ENCODE measurements at places on chromosomes 3 and 15.

DNA sequence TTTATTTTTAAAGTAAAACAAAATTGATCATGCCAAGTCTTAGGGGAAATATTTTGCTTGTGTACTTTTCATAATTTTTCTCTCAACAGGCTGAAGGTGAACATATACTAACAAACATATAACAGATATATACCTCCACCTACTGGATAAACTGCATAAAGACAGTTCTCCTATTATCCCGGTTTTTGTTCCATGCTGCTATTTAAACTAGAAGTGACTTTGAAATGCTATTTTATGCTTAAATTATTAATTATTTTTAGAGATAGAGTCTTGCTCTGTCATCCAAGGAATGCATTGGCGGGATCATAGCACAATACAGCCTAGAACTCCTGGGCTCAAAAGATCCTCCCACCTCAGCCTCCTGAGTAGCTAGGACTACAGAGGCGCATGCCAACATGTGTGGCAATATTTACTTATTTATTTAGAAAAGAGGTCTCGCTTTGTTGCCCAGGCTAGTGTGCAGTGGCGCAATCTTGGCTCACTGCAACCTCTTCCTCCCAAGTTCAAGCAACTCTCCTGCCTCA, 49.8 kb downstream of the ST3GAL6 start:
- no peak for DNase-seq

- DNase-seq: no peak
Observed at GRCh38 chr3:81500039-81500438, 261.4 kb downstream of the GBE1 start.

GRCh38 chr3:66442254-66443117, 58.3 kb downstream of the LRIG1 start:
- DNase-seq: no peak

DNA sequence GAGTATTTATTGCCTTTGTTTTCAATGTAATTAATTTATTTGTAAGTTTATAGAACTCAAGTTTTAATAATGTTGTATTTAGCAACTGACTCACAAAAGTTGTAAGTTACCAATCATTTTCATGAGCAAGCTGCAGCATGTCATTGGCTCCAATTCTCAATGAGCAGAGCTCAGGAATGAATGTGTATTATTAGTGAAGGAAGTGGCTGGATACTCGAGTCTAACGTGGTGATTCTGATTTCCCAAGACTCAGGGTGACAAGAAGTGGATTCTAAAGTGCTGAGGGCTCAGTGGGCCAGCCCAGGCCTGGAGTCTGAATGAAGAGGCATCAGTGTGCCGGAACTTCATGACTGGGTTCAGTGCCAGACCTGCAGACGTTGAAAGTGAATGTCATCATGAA, 39.6 kb downstream of the CLDN11 start:
- no peak for DNase-seq

DNA sequence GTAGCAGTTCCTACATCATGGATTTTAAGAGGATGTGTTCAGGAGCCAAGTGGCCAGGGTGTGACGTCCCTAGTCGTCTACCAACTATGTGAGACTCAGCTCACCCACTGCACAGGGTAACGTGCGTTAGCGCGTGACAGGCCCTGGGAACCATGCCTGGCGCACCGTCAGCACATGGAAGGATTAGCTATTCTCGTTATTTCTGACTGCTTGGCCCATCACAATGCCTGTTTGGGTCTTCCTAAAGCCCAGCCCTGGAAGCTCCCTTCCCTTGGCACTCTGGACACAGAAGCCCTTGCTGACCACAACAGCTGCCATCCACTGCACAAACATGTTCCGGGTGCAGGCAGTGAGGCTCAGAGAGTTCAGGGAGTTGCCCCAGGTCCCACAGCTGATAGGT, 91.0 kb upstream of the RPL32 start:
- no peak for DNase-seq

DNA sequence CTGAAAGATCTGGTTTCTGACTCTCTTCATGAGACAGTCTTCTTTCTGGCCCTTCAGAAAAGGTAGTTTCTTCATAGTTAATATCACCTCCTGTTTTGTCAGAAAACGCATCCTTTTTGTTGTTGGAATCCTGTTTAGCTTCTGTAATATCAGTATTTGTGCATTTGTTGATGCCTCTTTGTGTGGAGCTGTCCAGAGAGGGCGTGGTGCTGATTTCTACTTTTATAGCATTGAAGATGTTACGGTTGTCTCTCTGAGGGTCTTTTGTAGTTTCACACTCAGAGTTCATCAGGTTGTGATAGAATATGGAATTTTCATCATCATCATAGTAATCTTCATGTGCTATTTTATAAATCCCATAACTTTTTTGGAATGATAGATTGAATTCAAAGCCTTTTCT, 8.9 kb downstream of the GPR149 start:
- DNase-seq: no peak

- peak; percentile 8 for DNase-seq
Observed at GRCh38 chr3:15899388-15899787, 101.6 kb upstream of the ANKRD28 start.

DNA sequence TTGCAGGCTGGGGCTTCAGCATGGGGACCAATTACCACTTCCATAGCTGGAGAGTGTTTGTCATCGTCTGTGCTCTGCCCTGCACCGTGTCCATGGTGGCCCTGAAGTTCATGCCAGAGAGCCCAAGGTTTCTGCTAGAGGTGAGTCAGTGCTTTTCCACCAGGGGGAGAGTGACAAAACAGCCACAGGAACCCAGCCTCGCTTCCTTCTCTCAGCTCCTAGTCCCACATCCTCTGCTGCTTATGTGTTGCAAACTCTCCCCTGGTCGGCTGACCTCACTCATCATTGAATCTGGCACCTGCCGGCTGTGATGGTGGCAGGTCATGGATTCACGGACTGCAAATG, 158.3 kb downstream of the SV2B start:
- DNase-seq: no peak

DNA sequence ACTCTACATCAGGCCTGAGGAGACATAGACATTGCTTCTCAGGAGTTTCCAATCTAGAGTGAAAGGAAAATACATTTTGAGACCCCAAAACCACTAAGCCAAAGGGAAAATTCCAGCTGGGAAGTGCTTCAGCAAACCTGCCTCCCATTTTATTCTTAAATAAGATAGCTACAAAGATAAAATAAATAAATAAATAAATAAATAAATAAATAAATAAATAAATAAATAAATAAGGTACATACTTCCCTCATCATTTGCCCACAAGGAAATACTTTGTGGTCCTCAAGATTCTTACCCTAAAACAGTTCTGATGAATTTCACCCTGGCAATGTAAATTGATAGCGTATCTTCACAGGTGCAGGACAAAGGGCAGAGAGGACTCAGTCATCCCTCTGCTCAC, 474.0 kb upstream of the ROBO1 start:
- no peak for DNase-seq

GRCh38 chr3:15292765-15293522, 39.4 kb downstream of the SH3BP5 start:
- no peak for DNase-seq

DNA sequence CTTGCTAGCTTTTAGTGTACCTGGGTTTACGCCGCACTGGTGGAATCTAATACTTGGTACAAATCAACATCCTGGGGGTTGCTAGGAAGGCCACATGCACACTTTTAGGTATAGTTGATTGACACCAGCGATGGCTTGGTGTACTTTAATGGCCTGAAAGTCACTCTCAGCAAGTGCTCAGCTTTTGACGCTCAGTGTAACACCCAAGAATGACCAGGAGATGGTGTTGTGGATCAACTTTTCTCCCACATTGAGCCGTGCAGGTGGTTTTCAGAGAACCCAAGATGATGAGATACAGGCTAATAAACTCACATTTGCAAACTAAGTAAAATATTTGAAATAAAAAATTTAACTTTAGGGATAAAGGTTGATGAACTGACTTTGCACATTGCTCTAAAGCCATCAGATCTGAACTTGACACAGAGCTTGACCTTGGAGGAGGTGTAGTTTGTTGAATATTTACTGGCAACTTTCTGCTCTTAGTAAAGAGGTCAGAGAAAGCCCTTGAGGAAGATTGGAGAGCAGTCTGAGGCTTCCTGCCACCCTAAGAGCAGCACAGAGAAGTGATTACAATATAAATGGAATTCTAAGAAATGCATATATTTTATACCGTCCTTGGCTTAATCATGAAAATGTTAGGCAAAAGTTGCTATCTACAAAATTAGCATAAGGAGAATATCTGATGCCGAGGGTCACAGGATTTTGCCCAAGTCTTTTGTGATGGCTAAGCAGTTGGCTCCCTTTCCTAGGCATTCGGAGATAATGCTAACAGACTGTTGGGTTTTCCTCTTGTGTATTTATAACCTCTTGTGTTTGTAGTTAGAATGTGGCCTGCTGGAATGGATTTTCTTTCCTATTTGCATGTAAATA, 143.4 kb upstream of the RASGRP1 start:
- DNase-seq: peak; percentile 41

DNA sequence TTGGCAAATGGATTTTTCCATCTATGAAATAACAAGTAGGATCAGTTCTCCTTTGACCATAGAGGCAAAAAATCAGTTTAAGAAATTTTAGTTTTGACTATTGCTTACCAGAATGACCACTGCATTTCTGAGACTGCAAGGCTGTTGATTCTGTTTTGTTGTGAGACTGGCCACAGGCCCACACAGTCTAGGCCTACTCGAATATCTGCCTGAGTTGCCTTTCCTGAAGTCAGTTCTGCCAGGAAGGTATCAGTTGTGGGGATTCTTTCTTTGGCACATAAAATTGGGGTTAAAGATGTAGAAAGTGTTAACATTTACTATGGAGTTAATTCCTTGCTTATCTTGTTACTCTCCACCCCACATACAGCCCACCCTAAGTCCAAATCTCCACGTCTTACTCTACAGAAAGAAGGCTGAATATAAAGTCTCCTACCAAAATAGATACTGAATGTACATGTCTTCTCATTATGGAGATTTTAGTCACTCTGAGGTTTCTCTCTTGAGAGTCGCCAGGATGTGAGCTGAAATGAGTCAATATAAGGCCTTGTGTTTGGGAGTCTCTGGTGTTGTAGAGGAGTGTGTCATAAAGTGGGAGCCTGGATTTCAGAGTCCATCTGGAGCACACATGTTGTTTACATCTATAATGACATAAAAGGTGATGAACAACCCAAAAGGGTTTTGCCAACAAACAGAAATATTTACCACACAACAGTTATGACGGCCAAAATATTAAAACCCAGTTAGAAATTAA, 45.0 kb upstream of the WWTR1 start:
- peak; percentile 71 for DNase-seq

GRCh38 chr3:146594843-146595482, 10.2 kb downstream of the PLSCR5 start:
- DNase-seq: no peak

DNA sequence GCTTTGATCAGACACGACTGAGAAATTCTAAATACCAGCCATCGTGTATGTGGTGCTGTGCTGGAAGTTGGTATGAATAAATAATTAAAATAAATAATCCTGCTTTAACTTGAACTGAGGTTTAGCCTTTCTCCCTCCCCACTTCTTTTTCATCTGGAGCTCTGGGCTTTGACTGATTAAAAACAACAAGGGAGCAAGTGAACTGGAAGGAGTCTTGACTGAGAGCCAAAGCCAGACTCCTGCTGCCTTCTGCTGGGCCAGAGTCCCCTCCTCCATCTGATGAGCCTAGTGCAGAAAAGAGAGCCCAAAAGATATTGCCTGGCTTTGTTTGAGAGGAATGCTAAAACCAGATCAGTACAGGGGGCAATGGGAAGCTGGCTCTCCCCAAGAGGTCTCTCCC, 96.0 kb downstream of the CCNL1 start:
- DNase-seq: peak; percentile 84
